Cardiac atrium fibroblast (primary cell): ENCODE measurements at places on chromosomes 7 and 10. TPM values are rescaled to one million over a fixed set of nuclear protein-coding genes. Genes with fewer than 3 reads are reported as not detected.

Gene OR2A7
- total RNA-seq, result not detected in 2 replicates

Gene FAM25C
- not detected in 2 replicates for total RNA-seq

Gene NRP1
- 118 and 135 TPM in 2 replicates for total RNA-seq

Gene CCDC6
- 20.8 and 28.4 TPM in 2 replicates for total RNA-seq

Gene SPACDR
- total RNA-seq, result 1.5 TPM in 1 of 2 replicates, not detected in the other

Gene INSIG1
- 59.4 and 85.2 TPM in 2 replicates for total RNA-seq

Gene POU6F2
- total RNA-seq, result not detected in 2 replicates

Gene IFIT1B
- total RNA-seq, result not detected in 2 replicates

Gene BTBD16
- not detected in 2 replicates for total RNA-seq

Gene ALKBH4
- total RNA-seq, result 7.4 and 20.3 TPM in 2 replicates

Gene STK31
- total RNA-seq, result not detected in 2 replicates

Gene SEMA4G
- total RNA-seq, result 0.81 and 4.2 TPM in 2 replicates

Gene VIPR2
- total RNA-seq, result not detected in 2 replicates

Gene NUTM2B
- 0.16 and 0.18 TPM in 2 replicates for total RNA-seq

Gene HMX3
- not detected in 2 replicates for total RNA-seq

Gene CLCN1
- total RNA-seq, result not detected in 2 replicates

Gene HOXA5
- total RNA-seq, result not detected in 2 replicates

Gene PRKAR2B
- 0.54 and 1.3 TPM in 2 replicates for total RNA-seq

Gene CPN1
- total RNA-seq, result not detected in 2 replicates

Gene FFAR4
- total RNA-seq, result not detected in 2 replicates

Gene SLC18A3
- 1.3 TPM in 1 of 2 replicates, not detected in the other for total RNA-seq

Gene CFAP46
- 0.81 TPM in 1 of 2 replicates, not detected in the other for total RNA-seq
